NCI-H524 (cell line): ENCODE measurements at places on chromosomes 4 and X.

- no peak for DNase-seq
Observed at GRCh38 chrX:10653302-10653701, 32.9 kb upstream of the MID1 start.

- DNase-seq: no peak
Observed at GRCh38 chr4:93540562-93540961, 288.0 kb upstream of the ATOH1 start.

DNA sequence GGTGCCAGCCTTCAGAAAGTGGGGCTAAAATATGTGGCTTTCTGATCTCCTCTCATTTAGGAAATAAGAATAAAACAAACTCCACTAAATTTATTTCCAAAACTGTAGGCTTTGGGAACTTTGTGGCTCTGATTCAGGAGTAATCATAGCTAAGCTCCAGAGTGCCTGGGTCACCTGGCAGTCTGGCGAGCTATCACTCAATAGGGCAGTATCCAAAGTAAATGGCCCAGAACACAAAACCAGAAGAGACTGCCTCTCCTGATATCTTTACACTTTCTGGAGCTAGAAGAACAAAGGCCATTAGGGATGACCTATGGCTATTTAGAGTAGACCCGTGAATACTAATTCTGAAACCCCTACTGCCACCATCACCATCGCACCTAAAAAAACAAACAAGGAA is 17.0 kb upstream of the PPARGC1A start:
- no peak for DNase-seq

DNA sequence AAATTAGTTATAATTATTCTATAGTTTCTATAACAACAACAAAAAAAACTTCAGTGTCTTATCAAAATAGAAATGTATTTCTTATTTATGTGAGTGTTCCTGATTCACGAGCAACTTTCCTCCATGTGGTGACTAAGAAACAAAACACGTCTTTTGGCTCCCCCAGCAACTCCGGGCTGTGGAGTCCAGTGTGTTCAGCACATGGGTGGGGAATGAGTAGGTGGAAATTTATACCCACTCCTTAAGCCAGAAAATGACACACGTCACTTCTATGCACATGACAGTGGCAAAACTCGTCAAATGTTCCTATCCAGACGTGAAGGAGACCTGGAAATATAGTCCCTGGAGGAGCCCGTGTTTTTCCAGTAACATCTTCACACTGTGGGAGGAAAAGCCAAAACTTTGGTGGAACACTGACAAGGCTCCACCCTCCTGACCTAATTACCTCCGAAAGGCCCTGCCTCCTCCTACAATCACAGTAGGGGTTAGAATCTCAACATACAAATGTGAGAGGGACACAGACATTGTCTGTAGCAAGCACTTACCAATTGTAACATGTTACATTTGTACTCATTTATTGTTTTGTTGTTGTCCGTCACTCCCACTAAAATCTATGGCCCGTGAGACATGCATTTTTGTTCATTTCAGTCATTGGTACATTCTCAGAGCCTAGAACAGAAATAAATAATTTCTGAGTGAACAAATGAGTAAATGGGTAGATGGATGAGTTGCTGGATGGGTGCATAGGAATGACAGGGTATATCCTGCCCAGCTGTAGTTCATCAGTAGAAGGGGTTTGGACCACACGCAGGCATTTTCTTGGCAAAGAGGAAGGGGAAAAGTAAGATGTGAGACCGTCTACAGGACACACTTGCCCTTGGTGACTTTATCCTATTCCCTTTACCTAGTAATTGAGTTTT is 605.8 kb upstream of the TENM3 start:
- DNase-seq: no peak

DNA sequence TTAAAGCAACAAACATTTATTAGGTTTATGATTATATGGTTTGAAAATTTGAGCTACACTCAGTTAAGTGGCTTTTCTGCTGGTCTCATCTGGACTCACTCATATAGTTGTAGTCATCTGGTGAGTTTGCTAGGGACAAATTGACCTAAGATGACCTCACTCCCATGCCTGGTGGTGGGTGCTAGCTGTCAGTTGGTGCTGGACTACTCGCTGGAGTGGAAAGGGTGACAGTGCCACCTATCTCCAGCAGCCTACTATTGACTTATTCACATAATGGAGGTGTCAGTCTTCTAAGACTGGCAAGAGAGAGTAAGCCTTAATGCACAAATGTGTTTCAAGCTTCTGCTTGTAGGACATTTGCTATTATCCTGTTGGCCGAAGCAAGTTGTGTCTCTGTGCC is 88.2 kb downstream of the TASL start:
- DNase-seq: no peak

DNA sequence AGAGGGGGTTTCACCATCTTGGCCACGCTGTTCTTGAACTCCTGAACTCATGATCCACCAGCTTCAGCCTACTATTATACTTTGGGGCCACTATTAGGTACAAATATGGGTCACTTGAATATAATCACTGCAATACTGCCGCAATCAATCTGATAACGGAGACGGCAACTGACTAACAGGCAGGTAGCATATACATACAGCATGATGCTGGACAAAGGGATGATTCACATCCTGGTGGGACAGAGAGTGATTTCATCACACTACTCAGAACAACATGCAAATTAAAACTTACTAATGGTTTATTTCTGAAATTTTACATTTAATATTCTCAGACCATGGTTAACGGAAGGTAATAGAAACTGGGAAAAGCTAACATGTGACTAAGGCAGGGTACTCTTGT is 10.9 kb downstream of the LRBA start:
- DNase-seq: no peak
